ENCODE measurements at places on chromosomes 11 and 22.

DNA sequence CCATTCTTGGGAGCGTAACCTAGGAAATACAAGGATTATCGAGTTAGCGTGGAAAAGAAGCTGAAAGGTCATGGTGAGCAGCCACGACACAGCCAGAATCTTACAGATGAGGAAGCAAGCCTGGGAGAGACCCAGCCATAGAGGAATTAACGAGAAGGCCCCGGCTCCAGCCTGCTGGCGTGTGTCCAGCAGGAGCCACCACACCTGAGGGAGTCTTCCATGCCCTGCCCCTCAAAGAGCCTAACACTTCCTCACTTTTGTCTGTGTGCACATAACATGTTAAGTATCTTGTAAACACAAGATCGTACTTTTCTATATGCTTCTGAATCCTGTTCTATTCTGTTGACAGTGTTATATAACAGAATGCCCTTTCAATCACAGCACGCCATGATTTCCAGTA is 18.1 kb downstream of the CECR2 start:
- no peak for DNase-seq

DNA sequence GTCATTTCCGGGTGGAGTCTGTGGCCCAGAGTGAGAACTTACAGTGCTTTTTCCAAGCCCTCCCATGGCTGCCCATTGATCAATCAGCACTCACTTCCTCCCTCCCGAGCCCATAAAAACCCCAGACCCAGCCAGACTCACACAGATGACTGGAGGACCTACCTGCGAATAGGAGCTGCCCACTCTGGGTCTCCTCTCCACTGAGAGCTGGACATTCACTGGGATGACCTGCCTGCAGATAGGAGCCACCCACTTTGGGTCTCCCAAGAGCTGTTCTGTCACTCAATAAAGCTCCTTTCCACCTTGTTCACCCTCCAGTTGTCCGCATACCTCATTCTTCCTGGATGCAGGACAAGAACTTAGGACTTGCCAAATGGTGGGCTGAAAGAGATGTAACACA is 56.0 kb upstream of the B3GNT6 start:
- DNase-seq, result no peak

DNA sequence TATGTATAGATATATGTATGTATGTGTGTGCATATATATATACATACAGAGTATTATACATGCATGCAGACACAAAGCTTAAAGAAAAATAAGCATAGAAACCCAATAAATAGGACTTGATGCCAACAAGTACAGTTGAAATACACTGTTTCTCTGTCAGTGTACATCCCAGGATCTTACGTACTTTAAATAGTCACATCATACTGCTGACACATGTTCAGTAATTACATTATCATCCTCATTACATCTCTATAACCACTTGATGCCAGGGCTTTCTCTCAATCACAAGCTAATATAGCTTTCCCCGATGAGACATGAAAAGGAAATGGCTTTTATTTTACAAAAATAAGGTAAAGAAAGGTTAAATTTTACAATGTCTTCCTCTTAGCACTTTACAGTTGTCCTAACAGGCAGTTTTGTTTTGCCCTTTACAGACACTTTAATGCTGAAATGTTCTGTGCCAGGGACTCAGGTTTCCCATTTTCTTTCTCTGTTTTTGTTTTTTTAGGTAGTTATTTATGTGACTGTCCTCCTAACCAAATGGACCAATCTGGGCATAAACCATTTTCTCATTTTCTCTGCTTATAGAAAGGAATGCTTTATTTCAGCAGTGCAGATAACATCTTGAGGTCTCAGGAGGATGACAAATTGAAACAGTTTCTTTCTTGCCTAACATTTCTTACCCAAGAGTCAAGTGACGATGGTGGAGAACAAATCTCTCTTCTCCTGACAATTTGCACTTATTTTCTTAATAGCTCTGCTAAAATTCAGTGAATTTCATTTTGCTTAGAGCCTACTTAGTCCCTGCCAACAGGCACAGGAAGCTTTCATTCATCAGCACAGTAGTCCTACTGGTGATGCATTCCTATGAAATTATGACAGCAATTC is 350.2 kb downstream of the TTC28 start:
- DNase-seq, result no peak

DNA sequence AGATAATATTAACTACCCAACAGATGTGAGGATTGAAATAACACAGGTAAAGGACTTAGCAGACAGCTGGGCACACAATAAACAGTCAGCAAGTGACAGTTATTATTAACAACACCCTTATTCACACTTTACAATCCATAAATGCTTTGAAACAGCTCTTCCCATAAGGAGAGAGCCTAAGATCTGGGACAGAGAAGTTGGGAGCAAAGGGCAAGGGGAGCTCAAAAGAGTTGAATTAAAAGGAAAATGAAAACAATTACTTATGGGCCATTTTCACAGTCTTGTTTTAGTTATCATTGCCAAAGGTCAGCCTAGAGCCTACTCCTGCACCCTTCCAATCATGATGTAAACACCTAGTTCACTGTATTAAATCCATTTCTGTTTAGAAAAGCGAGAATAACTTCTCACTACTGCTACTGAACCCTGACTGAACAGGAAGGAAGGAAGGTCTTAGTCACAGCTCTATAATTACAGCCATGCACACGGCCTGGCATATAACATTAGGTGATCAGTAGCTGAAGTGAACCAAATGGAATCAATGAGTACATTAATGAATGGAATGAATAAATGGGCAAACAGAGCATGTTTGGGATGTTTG is 111.3 kb downstream of the PLEKHA7 start:
- DNase-seq, result no peak

GRCh38 chr11:10786451-10786850 is 22.3 kb downstream of the EIF4G2 start:
- DNase-seq, result no peak

DNA sequence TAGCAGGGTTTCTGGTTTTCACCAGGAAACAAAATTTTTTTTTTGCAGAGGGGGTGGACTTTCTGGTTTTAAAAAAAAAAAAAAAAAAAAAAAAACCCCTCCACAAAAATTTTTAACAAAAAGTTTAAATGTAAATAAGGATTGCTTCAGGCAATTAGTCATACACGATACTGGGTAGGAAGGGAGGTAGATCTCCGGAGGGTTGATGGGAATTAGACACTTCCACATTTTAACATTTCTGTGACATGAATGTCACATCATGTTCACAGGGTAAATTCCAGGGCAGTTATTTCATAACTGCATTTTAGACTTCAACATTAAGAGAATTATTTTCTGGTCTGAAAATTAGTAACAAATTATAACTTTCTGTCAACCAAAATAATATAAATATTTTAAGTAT is 15.9 kb downstream of the NUP98 start:
- no peak for DNase-seq

DNA sequence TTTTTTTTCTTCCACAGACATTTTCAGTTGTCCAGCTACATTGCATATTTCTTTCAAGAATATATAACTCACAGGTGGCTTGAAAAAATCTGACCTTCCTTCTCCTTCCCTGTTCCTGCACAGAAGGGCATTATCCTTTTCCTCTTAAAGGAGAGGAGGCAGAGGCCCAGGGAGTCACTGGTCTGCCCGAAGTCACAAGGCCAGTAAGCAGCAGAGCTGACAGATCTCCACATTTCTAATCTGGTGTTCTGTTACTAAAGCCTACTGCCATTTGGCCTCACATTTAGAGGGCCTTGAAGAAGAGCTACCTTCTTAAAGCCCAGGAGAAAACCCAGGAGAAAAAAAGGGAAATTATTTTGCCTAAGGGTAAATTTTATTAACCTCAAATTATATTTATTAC is 12.3 kb downstream of the ENDOD1 start:
- DNase-seq, result no peak

DNA sequence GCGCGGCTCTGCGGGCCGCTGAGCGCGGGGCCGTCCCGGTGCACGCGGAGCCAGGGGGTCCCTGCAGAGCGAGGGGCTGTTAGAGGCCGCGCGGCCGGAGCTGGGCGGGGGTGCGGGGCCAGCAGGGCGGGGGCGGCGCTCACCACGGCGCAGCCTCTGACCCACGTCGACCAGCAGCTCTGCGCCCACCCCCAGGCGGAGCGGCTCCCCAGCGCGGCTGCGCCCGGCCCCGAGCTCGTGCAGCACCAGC is 385 bp upstream of the SCO2 start:
- no peak for DNase-seq

GRCh38 chr11:63915961-63916836 is 765 bp downstream of the RCOR2 start:
- DNase-seq, result no peak

DNA sequence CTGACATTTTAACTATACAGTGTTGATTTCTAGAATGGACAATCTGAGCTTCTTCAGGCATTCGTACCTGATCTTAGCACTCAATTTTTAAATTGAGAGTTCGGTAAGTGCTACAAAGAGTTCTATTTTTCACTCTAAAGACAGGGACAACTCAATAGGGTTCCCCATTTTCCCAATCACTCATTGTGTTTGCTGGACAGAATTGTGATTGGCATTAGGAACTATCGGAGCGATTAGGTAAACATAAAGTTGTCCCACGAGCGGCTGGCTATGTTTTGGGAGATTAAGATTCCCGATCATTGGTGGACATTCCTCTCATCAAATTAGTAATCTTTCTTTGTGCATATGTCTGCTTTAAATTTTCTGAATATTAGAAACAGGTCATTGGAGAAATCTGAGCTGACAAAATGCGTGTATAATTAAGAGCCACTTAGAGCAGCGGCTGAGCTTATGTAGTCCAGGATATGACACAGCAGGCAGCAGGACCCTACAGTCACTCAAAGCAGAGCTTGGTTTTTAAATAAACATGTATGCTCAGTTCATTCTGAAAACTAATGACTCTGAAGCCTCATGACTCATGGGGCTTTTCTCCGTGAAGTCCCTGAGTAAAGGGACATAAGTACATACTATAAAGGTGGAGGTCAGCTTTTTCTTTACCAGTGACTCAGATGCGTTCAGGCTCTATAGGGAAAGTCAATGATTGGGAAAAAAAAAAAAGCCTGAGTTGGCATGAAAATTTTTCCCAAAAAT is 109.4 kb downstream of the GRIA4 start:
- DNase-seq, result peak; percentile 90

- no peak for DNase-seq
Observed at GRCh38 chr11:3627291-3627690, 14.5 kb downstream of the ART5 start.

DNA sequence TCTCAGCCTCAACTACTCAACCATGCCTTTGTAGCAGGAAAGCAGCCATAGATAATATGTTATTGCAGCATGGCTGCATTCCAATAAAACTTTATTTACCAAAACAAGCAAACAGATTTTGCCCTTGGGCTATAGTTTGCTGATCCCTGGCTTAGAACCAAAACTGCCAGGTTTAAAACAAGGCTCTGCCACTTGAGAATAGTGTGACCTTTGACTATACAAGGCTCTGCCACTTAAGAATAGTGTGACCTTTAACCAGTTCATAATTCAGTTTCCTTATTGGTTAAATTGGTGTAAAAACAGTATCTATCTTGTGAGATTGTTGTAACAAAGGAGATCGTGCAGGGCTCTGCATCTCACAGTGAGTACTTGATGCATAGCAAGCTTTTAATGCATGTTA is 217.3 kb upstream of the MTNR1B start:
- no peak for DNase-seq

Measured in Panc1 (cell line).